Neural crest cell (in vitro differentiated cells): ENCODE measurements at places on chromosomes 3 and 15. TPM values are rescaled to one million over a fixed set of nuclear protein-coding genes. Genes with fewer than 3 reads are reported as not detected.

The FBXO22 gene
- 51.9 and 53.8 TPM in 2 replicates for total RNA-seq

The CAV3 gene
- total RNA-seq = not detected in 2 replicates

The PLA2G4E gene
- total RNA-seq = not detected in 2 replicates

The CPOX gene
- 28.1 and 29.8 TPM in 2 replicates for total RNA-seq

GRCh38 chr3:163573324-163573723 is 1505.0 kb downstream of the SI start:
- no peaks in the 10 kb centered on the region for H3K27me3 ChIP-seq
- no peak overlapping the region for H3K27ac ChIP-seq
- no peaks in the 10 kb centered on the region for H3K36me3 ChIP-seq
- DNase-seq = no peak

- no peak for DNase-seq
- no peaks in the 10 kb centered on the region for H3K36me3 ChIP-seq
- H3K4me3 ChIP-seq = no peak overlapping the region
- H3K27ac ChIP-seq = no peak overlapping the region
These were observed 38.3 kb downstream of the CHSY1 start for GRCh38 chr15:101213570-101213969.

- H3K4me3 ChIP-seq = no peak overlapping the region
- no peak overlapping the region for H3K27ac ChIP-seq
- H3K36me3 ChIP-seq = no peaks in the 10 kb centered on the region
- no peaks in the 10 kb centered on the region for H3K4me1 ChIP-seq
- no peaks in the 10 kb centered on the region for H3K27me3 ChIP-seq
These were observed 268.7 kb downstream of the TBC1D5 start for GRCh38 chr3:17473761-17474160.

DNA sequence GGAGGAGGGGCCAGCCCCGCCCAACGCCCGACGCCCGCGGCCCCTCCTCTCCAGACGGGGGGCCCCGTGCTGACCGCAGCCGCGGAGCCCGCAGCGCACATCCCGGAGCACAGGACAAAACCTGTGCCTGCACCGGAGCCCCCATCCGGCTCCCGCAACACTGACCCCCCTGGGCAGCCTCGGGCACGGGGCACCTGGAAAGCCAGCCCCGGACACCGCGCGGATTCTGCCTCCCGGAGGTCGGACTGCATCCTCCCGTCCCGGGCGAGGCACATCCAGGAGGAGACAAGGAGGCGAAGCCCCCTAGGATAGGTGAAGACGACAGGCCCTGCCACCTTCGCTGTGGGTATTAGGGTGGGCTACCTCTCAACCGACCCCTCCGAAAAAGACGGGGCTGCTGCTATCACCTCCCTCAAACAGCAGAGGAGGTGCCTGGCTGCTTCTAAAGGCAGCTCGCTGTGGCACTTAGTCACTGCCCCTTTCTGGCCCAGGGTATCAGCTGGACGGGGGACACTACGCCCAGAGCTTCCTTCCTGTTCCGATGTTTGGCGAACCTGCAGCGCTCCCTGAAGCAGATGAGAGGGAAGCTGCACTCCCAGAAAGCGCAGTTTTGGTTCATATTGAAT is 10.6 kb downstream of the XXYLT1 start:
- no peaks in the 10 kb centered on the region for H3K27me3 ChIP-seq
- H3K27ac ChIP-seq = no peak overlapping the region
- H3K4me3 ChIP-seq = peak overlapping the region; percentile 79
- no peaks in the 10 kb centered on the region for H3K36me3 ChIP-seq
- peaks cover 7% of the 10 kb centered on the region for H3K4me1 ChIP-seq

DNA sequence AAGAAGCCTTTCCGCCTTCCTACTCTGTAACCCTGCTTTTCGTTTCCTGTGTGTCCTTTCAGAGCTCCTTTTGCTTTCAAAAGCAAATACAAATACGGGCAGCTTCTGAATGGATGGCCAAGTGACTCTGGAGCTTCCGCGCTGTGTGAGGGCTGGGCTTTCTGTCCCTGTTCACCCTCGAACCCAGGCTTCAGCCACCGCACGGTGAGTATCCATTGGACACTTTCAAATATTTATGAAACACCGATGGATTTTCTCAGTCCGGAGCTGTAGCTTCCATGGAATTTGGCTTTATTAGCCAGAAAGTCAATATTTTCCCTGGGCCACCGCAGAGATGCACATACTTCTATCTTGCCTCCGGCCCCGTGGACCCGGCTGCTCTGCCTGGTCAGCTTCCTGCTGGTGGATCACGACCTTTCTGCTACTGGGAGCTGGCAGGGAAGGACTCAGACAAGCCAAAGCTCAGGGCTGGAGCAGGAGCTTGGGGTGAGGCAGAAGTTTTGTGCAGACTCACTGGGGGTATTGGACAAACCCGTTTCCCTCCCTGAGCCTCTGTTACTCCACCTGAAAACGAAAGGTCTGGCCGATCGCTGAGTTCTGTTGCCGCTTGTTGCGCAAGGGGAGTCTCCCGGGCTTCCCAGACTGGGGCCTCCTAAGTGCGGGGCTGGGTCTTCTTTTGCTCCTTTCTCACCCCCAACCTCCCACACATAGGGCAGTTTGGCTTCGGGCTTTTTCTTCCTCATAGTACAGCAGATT is 63.6 kb downstream of the LINGO1 start:
- DNase-seq = no peak
- peaks cover 3% of the 10 kb centered on the region for H3K27me3 ChIP-seq
- peaks cover 53% of the 10 kb centered on the region for H3K4me1 ChIP-seq
- peak overlapping the region; percentile 73 for H3K4me3 ChIP-seq
- peak overlapping the region; percentile 48 for H3K27ac ChIP-seq
- H3K36me3 ChIP-seq = no peaks in the 10 kb centered on the region

- H3K36me3 ChIP-seq = no peaks in the 10 kb centered on the region
- H3K4me1 ChIP-seq = peaks cover 32% of the 10 kb centered on the region
- peak overlapping the region; percentile 20 for H3K27ac ChIP-seq
- no peak for DNase-seq
- H3K27me3 ChIP-seq = no peaks in the 10 kb centered on the region
- no peak overlapping the region for H3K4me3 ChIP-seq
These were observed 34.8 kb downstream of the IGF1R start for GRCh38 chr15:98682992-98683701.
